Sciatic nerve (tissue), 2 donors: ENCODE measurements at places on chromosomes 3 and 15. TPM values are rescaled to one million over a fixed set of nuclear protein-coding genes. Genes with fewer than 3 reads are reported as not detected.

DNA sequence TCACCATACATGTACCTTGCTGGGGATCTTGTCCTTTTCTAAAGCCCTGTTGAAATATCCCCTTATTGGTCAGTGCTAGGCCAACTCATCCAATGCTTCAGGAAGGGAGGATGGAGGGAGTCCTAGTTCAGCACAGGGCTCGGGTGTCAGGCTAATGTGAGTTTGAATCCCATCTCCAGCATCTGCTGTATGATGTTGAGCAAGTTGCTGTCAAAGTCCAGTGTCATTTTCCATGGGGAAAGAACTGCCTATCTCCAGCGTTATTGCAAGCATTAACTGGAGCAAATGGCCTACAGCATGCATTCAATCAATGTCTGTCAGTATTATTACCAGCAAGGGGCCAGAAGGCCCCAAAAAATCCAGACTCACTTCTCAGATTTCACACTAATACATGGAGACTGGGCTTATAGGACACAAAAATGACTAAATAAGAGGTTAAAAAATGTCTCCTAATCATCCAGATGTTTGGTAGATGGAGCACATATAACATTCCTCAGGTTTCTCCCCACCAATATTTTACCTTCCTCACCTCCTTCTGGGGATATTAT is 40.8 kb downstream of the SRGAP3 start:
- DNase-seq: no peak

- DNase-seq: no peak
Observed at GRCh38 chr3:171443211-171443957, 16.8 kb downstream of the TNIK start.

DNA sequence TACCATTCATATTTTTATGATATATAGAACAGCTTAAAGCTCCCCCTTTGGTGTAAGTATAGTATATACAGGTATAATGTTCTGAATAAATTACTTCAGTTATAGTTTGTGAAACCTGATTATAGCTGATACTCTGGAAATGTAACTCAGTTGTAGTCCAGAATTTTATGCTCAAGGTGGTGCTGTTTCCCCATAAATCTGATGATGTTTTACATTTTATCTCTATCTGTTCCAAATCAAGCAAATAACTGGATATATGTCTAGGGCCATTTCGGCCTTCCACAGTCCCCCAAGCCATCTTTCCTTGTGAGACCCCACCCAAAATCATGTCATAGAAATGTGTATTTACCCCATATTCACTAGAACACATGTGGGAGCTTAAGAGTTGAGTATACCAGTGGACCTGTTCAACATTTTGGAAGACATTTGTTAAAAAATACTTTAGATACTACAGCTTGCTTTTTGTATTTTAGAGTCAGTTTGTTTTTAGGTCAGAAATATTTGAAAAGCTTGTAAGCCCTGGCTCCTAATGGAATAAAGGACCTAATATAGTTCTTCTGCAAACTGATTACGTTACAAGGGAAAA is 107.1 kb downstream of the ATG7 start:
- DNase-seq: no peak

DNA sequence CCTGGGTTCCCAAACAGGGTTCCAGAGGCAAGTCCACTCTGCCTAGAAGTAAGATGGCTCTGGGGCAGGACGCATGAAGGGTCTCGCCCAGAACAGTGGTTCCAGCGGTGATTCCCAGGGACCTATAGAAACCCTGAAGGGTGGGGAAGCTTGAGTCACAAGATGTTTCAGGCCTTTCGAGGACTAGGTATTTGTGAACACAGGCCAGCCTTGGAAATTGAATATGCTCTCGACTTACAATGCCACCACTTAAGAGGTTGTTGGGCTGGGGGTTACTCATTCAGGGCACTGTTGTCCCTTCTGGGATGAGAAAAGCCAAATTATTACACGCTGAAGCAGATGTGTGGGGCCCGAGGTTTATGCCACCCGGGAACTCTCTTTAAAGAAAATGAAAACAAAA is 152.0 kb downstream of the TJP1 start:
- DNase-seq: no peak

Gene MASP1
- 6.3 TPM for total RNA-seq

GRCh38 chr3:107450254-107450893 is 72.4 kb upstream of the BBX start:
- DNase-seq: no peak

GRCh38 chr3:116444819-116445310 is 422 bp downstream of the LSAMP start:
- DNase-seq: no peak

GRCh38 chr3:123672429-123673146 is 87.7 kb upstream of the HACD2 start:
- no peak for DNase-seq

Gene NEK10
- total RNA-seq: 1.9 TPM

DNA sequence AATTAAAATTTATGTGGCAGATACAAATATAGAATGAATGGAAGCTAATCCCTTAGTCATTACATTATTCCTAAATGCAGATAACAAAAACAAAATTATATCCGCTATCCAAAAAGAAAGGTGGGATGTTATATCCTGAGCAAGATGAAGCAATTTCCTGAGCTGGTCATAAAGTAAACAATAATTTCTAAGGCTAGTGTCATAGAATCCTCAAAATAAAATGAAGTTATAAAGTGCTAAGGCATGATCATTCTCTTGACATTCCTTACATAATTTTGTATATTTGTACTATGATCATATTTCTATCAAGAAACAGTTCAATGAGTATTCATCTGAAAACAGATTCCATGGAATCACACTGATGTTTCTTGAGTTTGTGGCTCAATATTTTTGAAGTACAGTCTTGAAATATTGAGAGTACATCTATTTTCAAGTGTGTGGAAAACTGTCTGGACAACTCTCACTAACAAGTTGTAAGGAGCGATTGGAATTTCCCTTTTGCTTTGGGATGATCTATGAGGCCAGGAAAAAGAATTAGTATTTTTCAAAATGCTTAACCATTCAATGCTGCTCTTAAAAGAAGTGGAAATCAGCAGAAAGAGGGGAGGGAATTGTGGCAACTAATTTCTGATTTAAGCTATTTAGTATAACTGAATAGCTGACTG is 92.4 kb downstream of the ABI3BP start:
- no peak for DNase-seq

Gene HAUS2
- total RNA-seq: 20.0 TPM

- DNase-seq: no peak
Observed at GRCh38 chr3:184914628-184915027, 102.7 kb downstream of the VPS8 start.

DNA sequence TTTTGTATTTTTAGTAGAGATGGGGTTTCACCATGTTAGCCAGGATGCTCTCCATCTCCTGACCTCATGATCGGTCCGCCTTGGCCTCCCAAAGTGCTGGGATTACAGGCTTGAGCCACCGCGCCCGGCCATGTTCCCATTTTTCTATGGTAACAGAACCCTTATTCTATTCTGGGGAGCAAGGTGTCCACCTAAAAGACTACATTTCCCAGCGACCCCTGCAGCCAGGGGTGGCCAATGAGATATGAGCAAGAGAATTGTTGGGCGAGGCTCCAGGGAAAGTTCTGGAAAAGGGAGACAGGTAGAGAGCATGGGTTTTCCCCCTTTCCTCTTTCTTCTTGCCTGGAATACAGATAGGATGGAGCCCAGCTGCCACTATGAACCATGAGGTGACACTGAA is 96.9 kb downstream of the LINGO1 start:
- peak; percentile 52 for DNase-seq

Gene STX19
- total RNA-seq: 0.31 TPM

DNA sequence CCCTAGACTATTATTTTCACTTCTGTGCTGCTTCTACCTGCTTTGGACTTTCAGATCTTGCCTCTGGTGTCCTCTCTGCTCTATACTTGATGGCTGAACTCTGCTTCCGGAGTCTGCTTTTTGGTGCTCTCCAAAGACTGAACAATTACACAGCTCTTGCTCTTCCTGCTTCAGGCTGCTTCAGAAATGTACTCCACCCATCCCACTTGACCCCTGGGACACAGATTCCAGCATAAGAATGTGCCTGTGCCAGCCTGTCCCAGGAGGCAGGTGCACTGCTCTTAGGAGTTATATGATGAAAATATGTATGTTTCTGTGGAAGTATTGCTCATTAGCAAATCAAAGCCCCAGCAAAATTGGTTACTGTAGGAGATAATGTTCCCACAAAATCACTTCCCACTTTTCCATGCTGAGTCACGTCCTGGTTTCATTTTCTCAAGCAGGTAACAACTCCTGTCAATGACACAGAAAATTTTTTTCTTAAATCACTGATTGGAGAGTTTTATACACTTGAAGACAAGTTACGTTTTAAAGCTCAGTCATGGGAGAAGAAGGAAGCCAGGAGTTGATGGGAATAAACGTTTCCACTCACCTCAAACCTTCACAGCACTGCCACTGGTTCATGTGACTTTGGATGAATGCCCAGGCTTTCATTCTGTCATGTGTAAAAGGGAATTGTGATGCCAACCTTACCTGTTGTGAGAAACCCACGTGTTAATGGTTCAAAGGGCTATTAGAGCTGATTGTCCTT is 239.4 kb upstream of the ZPLD1 start:
- DNase-seq: no peak

Gene GOLGA8O
- 9.9 TPM for total RNA-seq

GRCh38 chr3:178900029-178900646 is 171.5 kb downstream of the ZMAT3 start:
- DNase-seq: no peak

DNA sequence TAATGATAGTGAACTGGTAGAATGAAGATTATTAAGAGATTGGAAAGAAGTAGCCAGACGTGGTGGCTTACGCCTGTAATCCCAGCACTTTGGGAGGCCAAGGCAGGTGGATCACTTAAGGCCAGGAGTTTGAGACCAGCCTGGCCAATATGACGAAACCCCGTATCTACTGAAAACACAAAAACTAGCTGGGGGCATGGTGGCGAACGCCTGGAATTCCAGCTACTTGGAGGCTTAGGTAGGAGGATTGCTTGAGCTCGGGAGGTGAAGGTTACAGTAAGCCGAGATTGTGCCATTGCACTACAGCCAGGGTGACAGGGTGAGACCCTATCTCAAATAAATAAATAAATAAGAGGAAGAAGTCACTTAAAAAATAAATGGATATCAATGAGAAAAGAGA is 14.0 kb downstream of the USP8 start:
- no peak for DNase-seq

Gene PTX3
- 4.2 TPM for total RNA-seq

Gene TMCO5A
- not detected for total RNA-seq

Gene WDR93
- total RNA-seq: not detected

GRCh38 chr3:120652896-120653545 is 29.0 kb downstream of the HGD start:
- no peak for DNase-seq

DNA sequence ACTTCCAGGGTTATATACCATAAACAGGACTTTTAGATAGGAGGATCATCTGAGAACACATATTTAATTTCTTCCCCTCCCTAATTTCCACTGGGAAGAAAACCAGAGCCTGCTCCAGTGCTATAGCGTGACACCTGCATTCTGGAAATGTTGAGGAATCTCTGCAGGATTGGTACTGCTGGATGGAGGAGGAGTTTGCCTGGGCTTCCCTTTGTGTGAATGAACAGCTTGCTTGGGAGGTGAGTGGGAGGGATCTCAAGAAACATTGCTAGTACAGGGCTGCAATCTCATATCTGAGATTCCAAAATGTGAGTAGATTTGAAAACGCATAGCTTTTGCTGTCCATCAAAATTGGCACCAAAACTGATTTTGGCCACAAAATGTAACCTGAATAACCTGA is 295.9 kb upstream of the RGMA start:
- no peak for DNase-seq

- no peak for DNase-seq
Observed at GRCh38 chr15:63849906-63850305, 16.2 kb upstream of the HERC1 start.

GRCh38 chr3:194573680-194574437 is 59.4 kb downstream of the TMEM44 start:
- no peak for DNase-seq

DNA sequence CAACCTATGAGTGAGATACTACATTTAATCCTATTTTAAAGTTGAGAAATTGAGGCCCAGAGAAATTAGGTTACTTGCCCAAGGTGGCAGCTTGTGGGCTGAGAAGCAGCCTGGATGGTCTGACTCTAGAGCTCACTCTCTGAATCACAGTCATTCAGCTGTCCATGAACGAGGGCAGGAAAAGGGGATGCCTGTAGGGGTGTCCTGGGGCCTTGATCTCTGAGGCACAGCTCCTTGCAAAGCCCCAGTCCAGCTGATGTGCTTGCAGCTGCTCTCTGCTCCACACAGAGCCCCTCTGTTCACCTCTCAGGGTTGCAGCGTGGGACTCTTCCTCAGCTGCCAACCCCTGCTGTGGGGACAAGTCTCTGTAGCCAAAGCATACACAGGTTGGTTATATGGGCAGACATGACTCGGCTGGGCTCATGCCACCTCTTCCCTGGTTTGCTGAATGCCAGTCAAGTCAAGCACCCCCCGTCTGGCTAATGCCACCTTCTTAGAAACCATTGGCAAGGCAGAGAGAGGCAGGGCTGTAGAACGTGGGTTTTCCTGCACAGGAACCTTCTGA is 56.8 kb downstream of the GASK1A start:
- no peak for DNase-seq

GRCh38 chr3:114756506-114757279 is 390.4 kb downstream of the ZBTB20 start:
- DNase-seq: no peak

Gene ZNF660
- total RNA-seq: 8.9 TPM

DNA sequence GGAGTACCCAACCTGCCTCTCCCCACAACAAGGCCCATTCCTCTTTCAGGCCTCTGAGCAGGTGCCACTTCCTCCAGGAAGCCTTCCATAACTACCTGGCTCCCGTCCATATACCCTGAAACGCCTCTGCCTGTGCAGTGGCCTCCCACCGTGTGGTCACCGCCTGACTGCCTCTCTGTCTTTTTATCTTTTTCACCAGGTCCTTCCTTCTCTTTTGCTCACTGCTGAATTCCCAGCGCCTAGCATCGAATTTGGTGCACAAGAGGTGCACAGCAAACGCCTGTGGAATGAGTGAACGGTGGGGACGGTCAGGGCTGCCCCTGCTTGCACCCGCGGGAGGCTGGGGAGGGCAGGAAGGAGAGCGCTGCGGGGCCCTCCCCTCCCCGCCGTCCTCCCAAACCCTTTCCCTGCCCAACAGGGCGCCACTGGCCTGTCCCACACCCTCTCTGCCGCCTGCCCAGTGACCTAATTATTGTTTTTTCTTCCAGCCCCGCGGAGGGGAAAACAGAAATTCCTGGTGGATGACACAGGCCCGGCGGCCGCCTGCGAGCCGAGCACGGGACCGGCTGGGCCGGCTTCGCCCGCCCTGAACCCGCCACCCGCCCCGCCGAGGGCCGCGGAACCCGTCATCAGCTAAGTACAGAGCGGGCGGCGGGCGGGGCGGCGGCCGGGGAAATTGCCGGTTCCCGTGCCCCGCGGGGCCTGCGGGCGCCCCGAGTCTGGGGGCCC is 140.1 kb downstream of the SMAD6 start:
- DNase-seq: peak; percentile 91

Gene FOXB1
- total RNA-seq: not detected

GRCh38 chr3:62241279-62241678 is 132.1 kb downstream of the FEZF2 start:
- DNase-seq: no peak

Gene RCN2
- total RNA-seq: 38.3 TPM

DNA sequence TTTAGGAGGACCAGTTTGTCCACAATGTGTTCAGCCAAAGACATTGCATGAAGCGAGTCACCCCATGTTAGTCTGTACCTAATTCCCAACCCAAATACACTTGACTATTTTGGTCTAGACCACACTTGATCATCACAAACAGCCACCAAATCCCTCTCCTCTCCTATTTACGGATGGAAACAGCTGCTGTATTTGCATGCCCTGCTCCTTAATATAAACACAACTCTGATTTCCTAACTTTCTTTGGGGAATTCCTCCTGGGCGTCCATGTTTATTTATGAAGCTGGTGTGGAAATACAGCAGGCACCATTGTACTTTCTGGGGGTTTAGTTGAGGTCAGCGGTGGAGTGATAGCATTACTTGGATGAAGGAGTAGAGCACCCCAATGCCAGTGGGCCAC is 235.2 kb downstream of the TLE3 start:
- DNase-seq: no peak
